ENCODE measurements at places on chromosomes 1 and 21. TPM values are rescaled to one million over a fixed set of nuclear protein-coding genes. Genes with fewer than 3 reads are reported as not detected.

DNA sequence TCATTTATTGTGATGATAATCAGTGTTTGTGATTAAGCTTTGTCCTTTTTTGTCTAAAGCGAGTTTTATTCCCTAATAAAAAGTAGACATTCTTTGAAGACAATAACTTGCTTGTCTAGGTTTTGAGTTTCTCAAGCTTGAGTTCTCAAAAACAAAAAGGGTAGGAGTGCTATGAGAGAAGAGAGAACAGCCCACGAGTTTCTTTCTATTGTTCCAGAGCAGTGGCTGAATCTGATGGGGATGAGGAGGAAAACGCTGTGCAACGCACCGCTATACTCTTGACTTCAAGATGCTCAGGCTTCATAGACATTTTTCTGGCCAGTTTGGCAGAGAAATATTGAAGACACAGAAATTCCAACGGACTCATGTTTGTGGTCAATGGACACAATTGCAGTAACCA is 669.8 kb upstream of the B3GALT2 start:
- DNase-seq = no peak

The GFI1 gene
- total RNA-seq = 0.15 TPM

The LCE3D gene
- total RNA-seq = not detected

The ARMH1 gene
- total RNA-seq = 1.7 TPM

DNA sequence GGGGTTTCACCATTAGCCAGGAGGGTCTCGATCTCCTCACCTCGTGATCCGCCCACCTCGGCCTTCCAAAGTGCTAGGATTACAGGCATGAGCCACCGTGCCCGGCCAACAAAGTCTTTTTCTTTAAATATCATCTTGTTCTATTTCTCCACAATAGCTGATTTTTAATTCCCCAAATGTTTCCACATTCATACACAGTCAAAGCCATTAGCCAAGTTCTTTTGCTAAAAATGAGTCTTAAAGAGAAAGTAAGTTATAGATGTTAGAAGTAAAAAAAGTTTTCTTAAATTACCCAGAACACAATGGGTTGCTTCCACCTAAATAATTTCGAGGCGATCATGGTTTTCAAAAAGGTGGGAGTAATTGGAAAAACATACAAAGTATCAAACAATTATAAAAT is 30.6 kb downstream of the C2CD2 start:
- no peak for DNase-seq

The OR2T11 gene
- not detected for total RNA-seq

GRCh38 chr1:29186707-29187106 is 5.0 kb upstream of the SRSF4 start:
- DNase-seq = no peak

GRCh38 chr21:36889401-36889800 is 77.1 kb downstream of the HLCS start:
- no peak for DNase-seq

DNA sequence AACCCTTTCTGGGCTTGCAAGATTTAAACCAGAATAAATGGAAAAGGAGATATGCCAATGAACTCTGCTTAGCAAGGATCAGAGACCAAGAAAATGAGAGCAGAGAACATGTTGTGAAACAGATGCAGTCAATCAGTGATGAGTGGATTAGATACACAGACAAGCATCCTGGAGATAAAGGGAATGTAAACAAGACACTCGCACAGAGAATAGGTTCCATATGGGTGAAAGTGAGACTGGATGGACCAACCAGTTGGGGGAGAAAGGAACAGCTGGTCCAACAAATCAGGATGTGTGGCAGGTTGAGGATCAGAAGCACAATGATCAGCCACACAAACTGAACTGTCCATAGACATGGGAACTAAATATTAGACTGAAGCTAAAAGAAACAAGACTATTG is 338.2 kb downstream of the ASTN1 start:
- DNase-seq = no peak

DNA sequence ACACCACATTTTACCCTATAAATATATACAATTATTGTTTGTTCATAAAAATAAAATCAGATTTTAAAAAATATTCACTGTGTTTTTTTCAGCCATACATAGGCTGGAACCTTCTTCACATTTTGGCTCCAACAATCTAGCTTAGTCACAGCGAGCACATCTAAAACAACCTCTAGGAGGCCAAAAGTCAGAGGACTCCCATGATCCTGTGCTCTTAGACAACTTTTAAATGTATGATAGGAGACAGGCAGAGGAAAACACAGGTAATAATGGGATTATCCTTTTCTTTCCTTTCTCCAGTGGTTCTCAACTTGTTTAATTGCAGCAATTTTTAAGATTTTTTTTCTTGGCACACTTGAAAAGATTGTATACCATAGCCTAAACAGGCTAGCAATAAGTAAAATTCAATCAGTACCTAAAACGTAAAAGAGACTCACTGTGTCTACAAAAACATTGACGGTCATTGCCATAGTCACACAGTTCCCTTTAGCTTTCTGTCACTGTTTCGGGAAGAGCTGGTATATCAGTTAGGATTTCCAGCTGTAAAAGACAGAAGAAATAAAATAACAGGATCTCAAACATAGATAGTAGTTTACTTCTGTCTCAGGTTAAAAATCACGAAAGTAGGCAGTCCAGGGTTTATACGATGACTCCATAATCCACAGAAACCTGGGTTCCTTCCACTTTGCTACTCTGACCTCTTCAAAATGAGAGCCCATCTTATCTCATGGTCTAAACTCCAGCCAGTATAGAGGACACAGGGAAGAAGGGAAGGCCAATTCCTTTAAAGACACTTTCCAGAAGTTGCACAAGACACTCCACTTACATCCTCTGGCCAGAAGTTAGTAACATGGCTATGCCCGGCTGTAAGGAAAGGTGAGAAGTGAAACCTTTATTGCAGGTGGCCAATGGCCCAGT is 39.2 kb upstream of the CR1L start:
- DNase-seq = no peak

The PTCH2 gene
- 1.3 TPM for total RNA-seq

The HCRTR1 gene
- total RNA-seq = 0.21 TPM

- peak; percentile 56 for DNase-seq
These were observed 1.7 kb downstream of the FOXO6 start for GRCh38 chr1:41362749-41363590.

The CKS1B gene
- 26.8 TPM for total RNA-seq

The ATP6V1G3 gene
- not detected for total RNA-seq

DNA sequence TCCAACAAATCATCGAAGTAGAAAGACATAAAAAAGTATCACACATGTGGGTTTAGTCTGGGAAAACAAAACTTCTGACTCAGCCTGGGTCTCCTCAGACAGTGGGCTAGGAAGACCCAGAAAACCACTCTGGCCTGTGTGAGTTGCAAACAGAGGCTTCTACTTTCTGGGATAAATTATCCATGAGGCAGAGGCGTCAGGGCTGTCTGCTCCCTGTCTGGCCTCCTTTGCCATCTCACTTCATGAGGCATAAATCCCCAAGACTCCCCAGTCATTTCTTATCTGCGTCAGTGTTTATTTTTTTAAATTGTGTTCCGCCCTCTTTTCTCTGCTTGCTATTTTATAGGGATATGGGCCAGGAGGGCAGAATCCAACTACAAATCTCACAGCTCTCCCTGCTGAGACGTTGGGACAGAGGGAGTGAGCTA is 80.6 kb upstream of the TRABD2B start:
- no peak for DNase-seq

- no peak for DNase-seq
These were observed 7.1 kb upstream of the CAPN2 start for GRCh38 chr1:223704921-223705878.

- DNase-seq = no peak
These were observed 7.6 kb downstream of the DR1 start for GRCh38 chr1:93353286-93353685.

DNA sequence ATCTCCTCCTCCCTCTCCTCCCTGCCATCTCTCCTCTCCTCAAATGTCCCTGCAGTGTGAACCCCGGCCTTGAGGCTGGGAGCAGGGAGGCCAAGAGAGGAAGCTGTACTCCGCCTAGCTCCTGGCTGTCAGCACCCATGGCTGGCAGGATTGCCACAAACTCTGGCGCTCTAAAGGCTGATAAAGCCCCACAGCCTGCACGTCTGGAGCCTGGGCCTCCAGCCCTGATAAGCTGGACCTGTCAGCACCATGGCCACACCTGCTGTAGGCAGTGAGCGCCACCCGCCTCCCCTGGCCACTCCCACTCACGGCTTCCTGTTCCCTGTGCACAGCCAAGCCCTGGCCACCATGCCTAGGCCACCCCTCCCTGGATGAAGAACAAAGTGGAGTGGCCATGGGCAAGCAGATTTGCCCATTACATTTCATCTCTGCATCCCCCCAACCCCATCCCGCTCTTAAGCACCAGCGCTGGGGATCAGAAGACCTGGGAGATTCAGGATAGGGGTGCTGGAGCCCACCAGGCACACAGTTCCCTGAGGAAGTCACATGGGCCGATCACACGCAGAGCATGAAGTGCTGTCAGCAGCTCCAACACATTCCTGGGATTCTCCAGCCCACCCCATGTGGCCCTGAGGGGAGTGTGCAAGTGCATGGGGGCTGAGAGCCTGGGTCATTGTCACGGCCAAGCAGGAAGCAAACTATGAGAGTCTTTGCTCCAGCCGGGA is 24.2 kb upstream of the NPPB start:
- no peak for DNase-seq

DNA sequence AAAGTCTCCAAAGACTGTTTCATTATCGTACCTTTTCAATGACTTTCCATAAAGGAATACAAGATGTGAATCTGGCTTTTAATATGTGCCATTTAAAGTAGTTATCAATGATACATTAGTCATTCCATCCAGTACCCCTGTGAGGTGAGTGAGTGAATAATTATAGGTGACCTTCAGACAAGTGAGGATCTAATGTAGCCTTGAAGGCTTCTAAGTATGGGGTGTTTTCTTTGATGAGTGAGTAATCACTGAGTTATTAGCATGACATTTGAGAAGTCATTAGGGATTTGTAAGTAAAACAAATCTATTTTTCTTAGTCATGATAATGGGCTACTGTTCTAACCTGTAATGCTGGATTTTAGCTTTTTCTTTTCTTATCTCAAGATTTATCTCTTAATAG is 831.4 kb downstream of the ADGRL2 start:
- DNase-seq = no peak

DNA sequence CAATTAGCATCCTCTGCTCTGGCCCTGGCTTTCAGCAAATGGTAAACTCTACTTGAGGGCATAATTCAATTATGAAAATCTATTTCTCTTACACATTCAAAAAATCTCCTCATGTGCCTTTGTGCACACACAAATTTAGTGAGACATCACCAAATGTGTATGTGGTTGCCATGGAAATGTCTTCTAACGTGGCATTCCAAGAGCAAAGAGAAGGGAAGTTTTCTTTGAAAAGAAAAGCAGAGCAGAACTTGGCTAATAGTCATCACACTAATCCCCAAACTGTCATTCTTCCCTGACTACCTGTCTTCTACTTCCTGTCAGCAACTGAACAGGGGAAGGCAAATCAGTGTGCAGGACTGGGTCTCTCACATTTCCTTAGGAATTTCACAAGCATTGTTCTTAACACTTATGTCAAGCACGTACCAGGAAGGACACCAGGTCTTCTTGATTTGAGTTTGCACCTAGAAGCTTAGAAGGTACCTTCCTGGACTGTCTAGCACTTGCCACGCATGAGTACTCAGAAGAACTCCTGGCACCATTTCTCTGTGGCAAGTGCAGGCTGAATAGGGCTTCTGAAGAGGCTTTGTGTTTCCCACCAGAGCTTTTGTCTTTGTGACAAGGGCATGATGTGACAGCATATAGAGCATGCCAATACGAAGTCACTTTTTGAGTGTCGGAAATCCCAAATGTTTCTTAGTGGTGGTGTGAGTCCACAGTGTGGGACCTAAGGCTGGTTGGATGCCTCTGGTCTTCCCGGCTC is 32.3 kb downstream of the MAN1C1 start:
- DNase-seq = no peak

- DNase-seq = no peak
These were observed 84.1 kb downstream of the PLPPR5 start for GRCh38 chr1:98920441-98921110.

DNA sequence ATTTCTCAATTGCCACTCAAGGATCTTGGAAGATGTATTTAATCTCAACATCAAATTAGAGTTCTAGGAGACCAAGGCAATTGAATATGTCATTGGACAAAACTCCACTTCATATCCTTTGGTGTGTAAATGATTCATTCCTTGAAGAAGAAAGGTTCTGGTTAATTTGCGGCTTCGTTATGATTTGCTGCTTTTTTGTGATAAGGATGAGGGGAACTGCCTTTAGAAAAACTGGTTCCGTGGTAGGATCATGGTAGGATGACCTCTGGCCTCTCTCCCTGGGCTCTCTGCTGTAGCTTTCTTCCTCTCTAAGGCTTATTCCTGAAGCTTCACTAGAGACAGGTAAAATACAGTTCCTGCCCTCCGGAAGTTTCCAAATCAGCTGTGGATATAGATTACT is 51.5 kb upstream of the ERRFI1 start:
- DNase-seq = no peak

DNA sequence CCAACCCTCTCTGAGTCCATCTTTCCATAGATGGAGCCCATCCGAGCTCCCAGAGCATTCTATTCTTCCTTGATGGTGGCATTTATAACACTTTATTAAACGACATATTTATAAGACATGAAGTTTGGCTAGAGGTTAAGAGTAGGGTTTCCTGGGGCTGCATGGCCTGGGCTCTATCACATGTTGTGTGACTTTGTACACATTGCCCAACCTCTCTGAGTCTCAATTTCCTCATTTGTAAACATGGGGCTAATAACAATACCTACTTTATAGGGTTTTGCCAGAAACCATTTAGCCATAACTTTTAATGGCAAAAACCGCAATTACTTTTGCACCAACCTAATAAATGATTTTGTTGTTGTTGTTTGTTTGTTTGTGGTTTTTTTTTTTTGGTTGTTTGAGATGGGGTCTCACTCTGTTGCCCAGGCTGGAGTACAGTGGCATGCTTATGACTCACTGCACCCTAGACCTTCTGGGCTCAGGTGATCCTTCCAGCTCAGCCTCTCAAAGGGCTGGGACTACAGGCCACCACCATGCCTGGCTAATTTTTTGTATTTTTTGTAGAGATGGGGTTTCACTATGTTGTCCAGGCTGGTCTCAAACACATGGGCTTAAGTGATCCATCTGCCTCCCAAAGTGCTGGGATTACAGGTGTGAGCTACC is 13.9 kb upstream of the ASAP3 start:
- no peak for DNase-seq

GRCh38 chr1:55981010-55981650 is 598.2 kb downstream of the PLPP3 start:
- DNase-seq = no peak

The CNST gene
- total RNA-seq = 25.6 TPM

The DMBX1 gene
- total RNA-seq = not detected

GRCh38 chr1:46205791-46206190 is 2.7 kb downstream of the LURAP1 start:
- DNase-seq = no peak

- peak; percentile 87 for DNase-seq
These were observed 7.2 kb upstream of the IBA57 start for GRCh38 chr1:228158151-228159007.

The LPAR3 gene
- not detected for total RNA-seq

The BCAN gene
- total RNA-seq = 1.3 TPM

The HPDL gene
- 1.0 TPM for total RNA-seq

GRCh38 chr21:29676395-29676794 is 263.4 kb downstream of the GRIK1 start:
- DNase-seq = no peak

The SIM2 gene
- total RNA-seq = 0.60 TPM

The CLCNKB gene
- not detected for total RNA-seq

- DNase-seq = no peak
These were observed 4.8 kb downstream of the GBP7 start for GRCh38 chr1:89171067-89171438.
